ENCODE measurements at places on chromosomes 11 and 22. TPM values are rescaled to one million over a fixed set of nuclear protein-coding genes. Genes with fewer than 3 reads are reported as not detected.

The OR8G5 gene
- not detected for total RNA-seq

The MUC6 gene
- not detected for total RNA-seq

The OR52L1 gene
- not detected for total RNA-seq

The OLFML1 gene
- 0.09 TPM for total RNA-seq

The CNIH2 gene
- total RNA-seq: 2.8 TPM

The VWCE gene
- total RNA-seq: 0.03 TPM

The LRFN4 gene
- 79.9 TPM for total RNA-seq

The BTG4 gene
- total RNA-seq: not detected

The MUC5AC gene
- total RNA-seq: not detected

The NXPE4 gene
- total RNA-seq: not detected

The OR56A1 gene
- total RNA-seq: not detected

The KRTAP5-1 gene
- total RNA-seq: not detected

The VPS26B gene
- 15.7 TPM for total RNA-seq

The SPTBN2 gene
- under 0.01 TPM for total RNA-seq

The ROBO3 gene
- 8.5 TPM for total RNA-seq

The PLEKHB1 gene
- not detected for total RNA-seq

The MFRP gene
- total RNA-seq: not detected

The NRIP3 gene
- total RNA-seq: 29.1 TPM

The CCDC116 gene
- not detected for total RNA-seq

The RBFOX2 gene
- 92.3 TPM for total RNA-seq

The SLC22A24 gene
- not detected for total RNA-seq

The HORMAD2 gene
- not detected for total RNA-seq

The RTN4R gene
- not detected for total RNA-seq

The ACTN3 gene
- not detected for total RNA-seq

The RFPL1 gene
- not detected for total RNA-seq

The YAP1 gene
- total RNA-seq: 38.1 TPM

The CBLIF gene
- not detected for total RNA-seq

The PGA5 gene
- total RNA-seq: not detected

The FGF19 gene
- 10.3 TPM for total RNA-seq

The GAS2L1 gene
- total RNA-seq: 10.4 TPM

The SLC25A18 gene
- total RNA-seq: not detected

The SLC15A3 gene
- total RNA-seq: 26.5 TPM

The GSTT4 gene
- total RNA-seq: not detected

Data from SJSA1 (cell line).